ENCODE measurements at places on chromosomes 3 and 15.

GRCh38 chr3:36991923-36992805 is 767 bp downstream of the EPM2AIP1 start:
- no peak for DNase-seq

DNA sequence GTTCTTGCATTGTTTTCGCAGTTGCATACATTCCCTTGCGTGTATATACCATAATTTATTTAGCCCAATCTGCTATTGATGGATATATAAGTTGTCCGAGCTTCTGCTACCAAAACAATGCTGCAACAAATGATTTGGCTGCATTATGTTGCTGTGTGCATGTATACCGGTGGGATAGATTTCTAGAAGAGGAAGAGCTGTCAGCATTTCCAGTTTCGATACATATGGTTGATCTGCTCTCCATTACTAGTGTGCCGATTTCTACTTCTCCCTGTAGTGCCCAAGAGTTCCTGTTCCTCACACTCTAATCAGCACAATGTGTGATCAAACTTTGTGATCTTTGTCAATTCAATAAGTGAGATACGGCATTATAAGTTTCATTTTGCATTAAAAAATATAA is 92.8 kb upstream of the NMNAT3 start:
- no peak for DNase-seq

GRCh38 chr15:68407141-68407885 is 24.6 kb downstream of the ITGA11 start:
- peak; percentile 55 for DNase-seq

DNA sequence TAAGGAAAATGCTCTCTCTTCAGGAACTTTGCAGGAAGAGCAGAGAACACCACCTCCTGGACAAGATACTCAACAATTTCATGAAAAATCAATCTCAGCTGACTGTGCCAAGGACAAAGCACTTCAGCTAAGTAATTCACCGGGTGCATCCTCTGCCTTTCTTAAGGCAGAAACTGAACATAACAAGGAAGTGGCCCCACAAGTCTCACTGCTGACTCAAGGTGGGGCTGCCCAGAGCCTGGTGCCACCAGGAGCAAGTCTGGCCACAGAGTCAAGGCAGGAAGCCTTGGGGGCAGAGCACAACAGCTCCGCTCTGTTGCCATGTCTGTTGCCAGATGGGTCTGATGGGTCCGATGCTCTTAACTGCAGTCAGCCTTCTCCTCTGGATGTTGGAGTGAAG is 200.5 kb downstream of the AKAP13 start:
- no peak for DNase-seq

- DNase-seq = no peak
Observed at GRCh38 chr15:67018441-67018840, 47.0 kb upstream of the SMAD3 start.

GRCh38 chr3:4938281-4938982 is 40.8 kb upstream of the BHLHE40 start:
- no peak for DNase-seq

GRCh38 chr15:98067339-98067738 is 106.8 kb downstream of the ARRDC4 start:
- no peak for DNase-seq

GRCh38 chr3:113896930-113897329 is 50.9 kb upstream of the ZDHHC23 start:
- no peak for DNase-seq

- DNase-seq = no peak
Observed at GRCh38 chr15:62999178-62999577, 43.4 kb upstream of the TPM1 start.

- DNase-seq = no peak
Observed at GRCh38 chr3:183128709-183129108, 29.4 kb upstream of the MCCC1 start.

- DNase-seq = no peak
Observed at GRCh38 chr3:53009826-53010539, 35.9 kb downstream of the SFMBT1 start.

DNA sequence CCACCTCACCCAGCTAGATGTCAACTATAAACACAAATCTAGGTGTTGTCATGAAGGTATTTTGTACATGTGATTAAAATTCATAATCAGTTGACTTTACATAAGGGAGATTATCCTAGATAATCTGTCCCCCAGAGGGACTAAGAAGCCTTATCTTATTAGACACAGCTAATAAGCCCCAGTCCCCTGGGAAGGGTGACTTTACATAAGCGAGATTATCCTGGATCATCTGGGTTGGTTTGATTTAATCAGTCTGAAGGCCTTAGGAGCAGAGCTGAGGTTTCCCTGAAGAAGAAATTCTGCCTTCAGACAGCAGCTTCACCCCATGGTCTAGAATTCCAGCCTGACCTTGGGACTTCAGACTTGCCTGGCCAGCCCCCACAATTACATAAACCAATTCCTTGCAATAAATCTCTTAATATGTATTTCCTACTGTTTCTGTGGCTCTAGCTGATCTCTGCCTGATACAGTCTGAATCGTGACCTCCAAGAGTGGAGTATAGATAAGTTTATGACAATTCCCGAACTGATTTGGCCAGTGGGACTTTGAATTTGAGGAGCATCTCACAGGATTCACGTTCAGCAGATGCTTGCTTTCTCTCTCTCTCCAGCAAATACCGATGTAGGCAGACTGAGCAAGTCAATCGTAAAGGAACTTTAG is 66.5 kb downstream of the MRPL46 start:
- no peak for DNase-seq

DNA sequence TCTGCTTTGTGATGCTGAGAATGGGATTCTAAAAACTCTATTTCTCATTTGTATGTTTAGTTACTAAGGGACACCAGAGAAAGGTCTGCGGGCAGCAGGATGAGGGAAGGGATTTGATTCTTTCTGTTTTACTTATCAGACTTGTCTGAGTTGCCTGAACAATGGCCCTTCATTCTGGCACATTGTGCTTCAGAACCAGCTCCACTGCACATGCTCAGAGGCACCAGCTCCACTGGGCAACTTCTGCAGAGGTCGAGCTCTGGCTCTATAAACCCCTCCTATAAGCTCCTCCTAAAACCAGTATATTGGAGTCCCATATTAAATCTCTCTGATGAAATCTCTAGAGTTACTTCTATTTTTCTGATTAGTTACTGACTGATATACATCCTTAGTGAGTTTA is 453.2 kb upstream of the CDIN1 start:
- no peak for DNase-seq

GRCh38 chr3:69092030-69092516 is 7.3 kb downstream of the ARL6IP5 start:
- no peak for DNase-seq

DNA sequence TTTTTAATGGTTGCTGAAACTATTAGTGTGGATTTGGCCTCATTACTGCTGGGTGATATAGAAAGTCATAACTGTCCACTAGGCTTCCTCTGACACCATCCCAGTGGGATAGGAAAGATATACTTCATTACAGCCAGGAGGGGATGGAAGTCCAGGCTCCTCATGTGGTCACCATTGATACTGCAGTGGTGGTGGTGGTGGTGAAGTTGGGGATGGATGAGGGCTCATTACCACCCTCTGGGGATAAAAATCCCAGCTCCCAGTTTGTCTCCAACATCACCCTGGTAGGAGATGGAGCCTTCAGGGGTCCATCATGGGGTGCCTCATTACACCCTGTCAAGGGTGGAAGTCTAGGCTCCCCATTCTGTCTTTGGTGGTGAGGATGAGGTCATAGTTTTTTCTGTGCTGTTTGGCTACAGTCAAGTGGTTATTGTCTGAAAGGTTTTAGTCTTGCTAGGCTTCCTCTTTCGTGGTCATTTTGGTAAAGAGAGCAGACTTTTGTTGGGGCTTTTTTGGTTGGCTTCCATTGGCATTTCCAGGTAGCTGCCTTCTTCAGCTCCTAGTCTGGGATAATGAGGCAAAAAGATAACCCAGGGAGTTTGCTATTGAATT is 30.1 kb upstream of the FILIP1L start:
- no peak for DNase-seq

DNA sequence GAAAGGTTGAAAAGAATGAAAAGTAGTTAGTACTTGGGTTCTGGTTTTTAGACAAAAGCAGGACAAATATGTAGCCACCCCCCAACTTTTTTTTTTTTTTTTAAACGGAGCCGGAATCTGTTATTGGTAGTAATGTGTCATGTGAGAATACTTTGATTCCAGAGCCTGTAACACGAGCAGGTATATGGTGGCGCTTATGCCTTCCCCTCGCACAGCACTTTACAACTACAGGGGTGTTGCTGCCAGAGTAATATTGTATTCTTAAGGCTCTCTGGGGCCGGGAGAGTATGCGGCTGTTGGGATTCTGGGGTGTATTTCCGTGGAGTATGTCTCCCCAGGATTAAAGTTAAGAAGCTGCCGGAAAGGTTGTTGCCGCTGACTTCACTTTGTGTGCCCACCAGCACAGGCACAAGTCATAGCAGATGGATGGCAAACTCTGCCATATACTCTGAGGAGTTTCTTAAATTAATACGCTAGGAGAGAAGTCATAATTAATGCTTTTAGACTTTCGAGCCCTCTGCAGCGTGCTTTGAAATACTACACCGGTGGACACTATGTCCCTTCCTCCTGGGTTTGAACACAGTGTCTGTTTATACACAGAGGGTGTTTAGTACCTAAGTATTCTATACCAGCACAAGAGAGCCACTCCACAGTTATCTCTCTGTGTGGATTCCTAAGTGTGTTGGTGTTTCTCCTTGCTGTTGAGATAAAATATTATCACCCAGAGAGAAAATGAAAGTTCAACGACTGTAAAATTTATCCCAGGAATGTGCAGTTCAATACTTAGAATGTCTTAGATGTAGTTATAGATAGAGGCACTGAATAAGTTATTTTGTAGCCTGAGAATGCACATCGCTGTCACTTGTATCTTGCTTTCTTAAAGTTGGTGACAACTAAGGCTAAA is 1.4 kb downstream of the MBNL1 start:
- peak; percentile 68 for DNase-seq

DNA sequence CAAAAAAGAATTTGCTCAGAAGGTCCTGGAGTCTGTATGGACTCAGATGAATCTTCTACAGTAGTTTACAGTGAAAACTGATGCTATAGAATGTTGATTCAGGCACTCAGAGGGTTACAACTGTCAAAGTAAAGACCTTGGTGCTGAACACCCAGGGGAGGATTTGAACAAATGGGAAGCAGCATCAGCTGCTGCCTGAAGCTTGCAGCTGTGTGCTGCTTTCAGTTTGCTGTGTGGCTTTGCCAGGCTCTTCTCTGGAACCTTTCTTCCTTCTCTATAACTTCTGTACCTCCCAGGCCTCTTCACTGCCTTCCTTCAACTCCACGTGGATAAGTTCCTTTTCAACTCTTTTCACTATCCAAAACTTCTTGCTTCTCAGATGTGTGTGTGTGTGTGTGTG is 214.2 kb downstream of the GRM7 start:
- peak; percentile 24 for DNase-seq

- peak; percentile 37 for DNase-seq
Observed at GRCh38 chr3:24709956-24710355, 215.3 kb upstream of the THRB start.

- no peak for DNase-seq
Observed at GRCh38 chr3:8767256-8767666, 2.2 kb downstream of the OXTR start.

GRCh38 chr3:156535798-156536197 is 19.1 kb downstream of the SSR3 start:
- no peak for DNase-seq
